ENCODE measurements at places on chromosomes 12 and 14. TPM values are rescaled to one million over a fixed set of nuclear protein-coding genes. Genes with fewer than 3 reads are reported as not detected.

DNA sequence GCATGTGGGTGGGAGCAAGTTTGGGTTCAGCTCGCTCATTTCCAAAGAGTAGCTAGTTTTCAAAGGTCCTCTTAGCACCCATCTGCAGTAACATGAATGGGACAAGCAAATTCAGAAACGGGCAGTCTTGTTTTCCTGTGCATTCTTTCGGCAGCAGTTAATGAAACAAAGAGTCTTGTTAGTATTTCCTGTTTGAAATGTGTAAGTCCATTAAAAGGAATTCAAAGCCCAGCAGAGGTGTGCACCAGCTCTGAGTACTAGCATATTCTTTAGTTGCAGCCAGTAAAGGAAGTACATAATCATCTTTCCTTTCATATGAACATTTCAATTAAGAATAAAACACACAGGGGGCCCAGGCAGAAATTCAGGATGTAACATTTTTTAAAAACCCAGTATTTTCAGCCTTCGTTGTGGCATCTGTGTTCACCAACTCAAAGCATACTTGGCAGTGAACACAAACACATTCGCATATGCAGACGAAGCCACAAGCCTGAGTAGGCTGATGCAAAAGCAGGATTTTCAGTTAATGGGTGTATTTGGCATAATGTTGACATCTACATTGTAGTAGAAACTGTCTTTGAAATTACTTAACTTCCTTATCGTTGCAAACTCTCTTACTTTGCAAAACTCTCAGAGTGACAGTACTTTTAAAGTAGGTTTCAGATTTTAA, 570.0 kb upstream of the FLRT2 start:
- no peak overlapping the region for H3K27ac ChIP-seq
- H3K4me3 ChIP-seq = no peak overlapping the region
- H3K27me3 ChIP-seq = no peaks in the 10 kb centered on the region

GRCh38 chr12:24425601-24425970, 476.1 kb upstream of the SOX5 start:
- H3K4me3 ChIP-seq = no peak overlapping the region
- H3K27ac ChIP-seq = no peak overlapping the region
- no peaks in the 10 kb centered on the region for H3K27me3 ChIP-seq

- H3K27me3 ChIP-seq = no peaks in the 10 kb centered on the region
- H3K36me3 ChIP-seq = peaks cover 22% of the 10 kb centered on the region
- H3K4me1 ChIP-seq = peaks cover 7% of the 10 kb centered on the region
- H3K27ac ChIP-seq = no peak overlapping the region
- no peak overlapping the region for H3K4me3 ChIP-seq
Measured at GRCh38 chr12:120735181-120735580, 9.6 kb downstream of the ACADS start.

- peaks cover 2% of the 10 kb centered on the region for H3K4me1 ChIP-seq
- no peaks in the 10 kb centered on the region for H3K36me3 ChIP-seq
- no peak overlapping the region for H3K4me3 ChIP-seq
- DNase-seq = no peak
Measured at GRCh38 chr12:90510948-90511347, 444.0 kb downstream of the CCER1 start.

GRCh38 chr12:229441-230191, 15.7 kb upstream of the SLC6A12 start:
- H3K36me3 ChIP-seq = no peaks in the 10 kb centered on the region
- no peak overlapping the region for H3K27ac ChIP-seq
- H3K4me1 ChIP-seq = peaks cover 36% of the 10 kb centered on the region
- no peak overlapping the region for H3K4me3 ChIP-seq
- no peak for DNase-seq

GRCh38 chr14:105500036-105500725, 9.1 kb downstream of the TEDC1 start:
- H3K4me1 ChIP-seq = peaks cover 21% of the 10 kb centered on the region
- peaks cover 7% of the 10 kb centered on the region for H3K36me3 ChIP-seq
- no peak overlapping the region for H3K4me3 ChIP-seq
- H3K27ac ChIP-seq = peak overlapping the region; percentile 13

DNA sequence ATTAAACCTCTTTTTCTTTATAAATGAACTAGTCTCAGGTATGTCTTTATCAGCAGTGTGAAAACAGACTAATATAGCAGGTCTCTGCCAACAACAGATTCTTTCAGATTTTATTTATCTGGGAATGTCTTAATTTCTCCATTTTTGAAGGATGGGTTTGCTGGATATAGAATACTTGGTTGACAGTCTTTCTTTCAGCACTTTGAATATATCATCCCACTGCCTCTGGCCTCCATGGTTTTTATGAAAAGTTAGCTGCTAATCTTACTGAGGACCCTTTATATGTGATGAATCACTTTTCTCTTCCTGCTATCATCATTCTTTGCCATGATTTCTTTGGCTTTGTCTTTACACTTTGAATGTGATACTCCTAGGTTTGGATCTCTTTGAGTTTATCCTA, 148.0 kb downstream of the ANO6 start:
- H3K4me3 ChIP-seq = no peak overlapping the region
- H3K27me3 ChIP-seq = no peaks in the 10 kb centered on the region
- H3K4me1 ChIP-seq = no peaks in the 10 kb centered on the region
- peaks cover 4% of the 10 kb centered on the region for H3K36me3 ChIP-seq
- peak; percentile 7 for DNase-seq
- no peak overlapping the region for H3K27ac ChIP-seq

DNA sequence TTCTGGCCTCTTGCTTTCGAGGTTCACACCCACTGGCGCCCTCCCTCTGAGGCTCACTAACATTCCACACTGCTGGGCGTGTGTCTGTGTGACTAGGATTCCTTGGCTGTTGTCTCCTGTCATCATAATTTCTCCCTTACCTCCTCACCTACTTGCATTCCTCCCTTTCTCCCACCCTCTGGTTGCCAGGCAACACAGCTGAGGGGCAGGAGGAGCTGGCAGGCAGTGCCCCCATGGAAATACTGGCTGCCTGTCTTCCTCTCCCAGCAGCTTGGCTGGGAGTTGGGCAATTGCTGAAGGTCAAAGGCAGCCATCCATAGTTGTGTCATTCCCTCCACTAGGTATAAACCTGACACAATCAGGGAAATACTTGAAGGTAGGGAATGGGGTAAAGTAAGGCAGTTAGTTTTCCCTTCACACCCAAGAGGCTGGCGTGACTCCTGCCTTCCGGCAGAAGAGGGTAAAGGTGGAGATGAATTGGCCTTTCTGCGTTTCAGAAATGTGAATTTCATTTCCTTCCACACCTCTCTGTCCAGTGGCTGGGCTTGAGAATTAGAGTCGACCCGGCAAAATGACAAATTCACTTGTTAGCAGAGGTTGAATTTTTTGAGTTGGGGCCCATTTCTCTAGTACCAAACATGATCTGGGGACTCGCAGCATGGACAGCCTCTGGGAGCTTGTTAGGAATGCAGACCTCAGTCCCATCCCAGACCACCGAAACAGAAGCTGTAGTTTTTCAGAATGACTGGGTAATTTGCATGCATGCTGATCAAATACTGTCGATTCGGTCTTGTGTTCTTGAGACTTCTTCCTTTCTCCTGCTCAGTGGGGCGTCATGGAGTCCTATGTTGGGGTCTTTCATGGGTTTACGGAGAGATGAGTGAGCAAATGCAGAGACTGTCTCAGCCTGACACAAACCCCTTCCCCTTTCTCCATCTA, 24.3 kb upstream of the EMP1 start:
- peak; percentile 84 for DNase-seq
- no peaks in the 10 kb centered on the region for H3K27me3 ChIP-seq
- no peaks in the 10 kb centered on the region for H3K36me3 ChIP-seq

DNA sequence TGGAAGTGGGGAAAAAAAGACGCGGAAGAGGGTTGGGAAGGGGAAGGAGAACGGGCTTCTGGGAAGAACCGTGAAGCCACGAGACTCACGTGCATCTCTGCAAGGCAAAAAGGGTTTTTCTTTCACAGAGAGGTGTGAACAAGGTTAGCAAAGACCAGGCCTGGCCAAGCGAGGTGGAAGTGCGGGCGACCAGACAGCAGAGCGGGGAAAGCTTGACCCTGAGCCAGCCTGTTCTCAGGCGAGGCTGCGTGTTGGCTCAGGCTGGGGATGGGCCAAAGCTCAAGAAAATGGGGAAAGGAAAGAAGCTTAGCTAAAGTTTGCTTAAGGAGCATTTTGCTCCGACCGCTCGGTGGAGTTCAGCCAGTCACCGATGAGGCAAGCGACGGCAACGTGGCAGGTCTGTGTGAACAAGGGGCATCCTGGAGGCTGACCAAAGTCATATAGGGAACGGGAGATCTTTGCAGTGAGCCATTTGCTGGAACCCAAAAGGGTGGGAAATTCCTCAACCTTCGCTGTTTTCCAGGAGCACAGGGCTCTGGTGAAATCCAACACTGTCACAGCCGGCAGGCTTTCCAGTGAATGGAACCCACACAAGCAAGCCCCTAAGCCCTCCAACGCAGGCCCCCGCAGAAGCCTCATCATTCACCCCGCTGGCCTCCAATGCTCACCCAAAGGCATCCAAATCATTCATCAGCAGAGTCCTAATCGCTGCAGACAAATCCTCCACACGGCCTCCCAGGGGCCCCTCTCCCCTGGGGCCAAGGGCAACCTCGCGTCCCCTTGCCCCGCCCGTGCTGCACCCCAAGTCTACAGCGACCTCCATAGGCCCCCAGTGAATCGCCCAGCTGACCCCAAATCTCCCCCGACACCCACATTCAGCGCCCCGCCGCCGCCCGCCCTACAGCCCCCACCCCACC, 754 bp downstream of the ZNF605 start:
- H3K4me3 ChIP-seq = peak overlapping the region; percentile 84
- no peaks in the 10 kb centered on the region for H3K36me3 ChIP-seq
- H3K27me3 ChIP-seq = no peaks in the 10 kb centered on the region
- H3K27ac ChIP-seq = peak overlapping the region; percentile 97
- peaks cover 17% of the 10 kb centered on the region for H3K4me1 ChIP-seq

- H3K27me3 ChIP-seq = no peaks in the 10 kb centered on the region
- H3K4me3 ChIP-seq = no peak overlapping the region
- H3K36me3 ChIP-seq = no peaks in the 10 kb centered on the region
- no peak for DNase-seq
- peaks cover 3% of the 10 kb centered on the region for H3K4me1 ChIP-seq
- H3K27ac ChIP-seq = no peak overlapping the region
Measured at GRCh38 chr14:79652513-79653307, 558.6 kb downstream of the DIO2 start.

GRCh38 chr14:91770185-91770584, 38.3 kb upstream of the CATSPERB start:
- H3K27ac ChIP-seq = no peak overlapping the region
- no peaks in the 10 kb centered on the region for H3K27me3 ChIP-seq
- H3K36me3 ChIP-seq = no peaks in the 10 kb centered on the region
- peak; percentile 53 for DNase-seq
- no peaks in the 10 kb centered on the region for H3K4me1 ChIP-seq

DNA sequence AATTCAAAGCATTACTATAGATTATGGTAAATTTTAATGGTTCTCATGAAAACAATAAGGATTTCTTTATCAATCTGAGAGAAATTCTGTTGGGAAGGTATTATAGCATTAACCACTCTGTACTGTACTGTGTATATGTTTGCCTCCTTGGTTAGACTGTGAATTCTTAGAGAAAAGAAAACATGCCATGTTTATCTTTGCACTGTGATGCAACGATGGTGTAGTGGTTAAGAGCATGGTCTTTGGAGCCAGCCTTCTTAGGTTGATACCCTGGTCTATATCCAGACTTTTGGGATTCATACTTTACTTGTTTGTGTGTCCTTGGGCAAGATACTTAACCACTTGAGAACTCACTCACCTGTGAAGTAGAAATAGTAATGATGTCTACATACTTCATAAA, 32.2 kb upstream of the NUBPL start:
- no peaks in the 10 kb centered on the region for H3K36me3 ChIP-seq
- no peaks in the 10 kb centered on the region for H3K27me3 ChIP-seq
- DNase-seq = no peak
- H3K4me3 ChIP-seq = no peak overlapping the region
- H3K4me1 ChIP-seq = no peaks in the 10 kb centered on the region

GRCh38 chr12:105104762-105105161, 2.8 kb upstream of the WASHC4 start:
- H3K36me3 ChIP-seq = no peaks in the 10 kb centered on the region
- no peak overlapping the region for H3K4me3 ChIP-seq
- no peak for DNase-seq
- peaks cover 3% of the 10 kb centered on the region for H3K4me1 ChIP-seq
- H3K27ac ChIP-seq = no peak overlapping the region

- no peak overlapping the region for H3K27ac ChIP-seq
- DNase-seq = no peak
- H3K27me3 ChIP-seq = no peaks in the 10 kb centered on the region
- no peaks in the 10 kb centered on the region for H3K4me1 ChIP-seq
- H3K4me3 ChIP-seq = no peak overlapping the region
Measured at GRCh38 chr12:19012965-19013364, 116.6 kb upstream of the PLEKHA5 start.

GRCh38 chr12:31732926-31733548, 4.2 kb upstream of the AMN1 start:
- no peak overlapping the region for H3K27ac ChIP-seq
- H3K4me3 ChIP-seq = no peak overlapping the region
- peaks cover 2% of the 10 kb centered on the region for H3K27me3 ChIP-seq
- peaks cover 6% of the 10 kb centered on the region for H3K4me1 ChIP-seq
- no peaks in the 10 kb centered on the region for H3K36me3 ChIP-seq

- no peak for DNase-seq
- H3K27me3 ChIP-seq = no peaks in the 10 kb centered on the region
- no peak overlapping the region for H3K27ac ChIP-seq
- no peak overlapping the region for H3K4me3 ChIP-seq
Measured at GRCh38 chr14:45247427-45247826, 5.6 kb downstream of the MIS18BP1 start.

GRCh38 chr12:51217133-51217967, 512 bp downstream of the POU6F1 start:
- H3K27me3 ChIP-seq = no peaks in the 10 kb centered on the region
- H3K27ac ChIP-seq = peak overlapping the region; percentile 94
- H3K4me1 ChIP-seq = peaks cover 15% of the 10 kb centered on the region
- peak; percentile 45 for DNase-seq

GRCh38 chr12:87820524-87821202, 208.5 kb downstream of the C12orf50 start:
- no peaks in the 10 kb centered on the region for H3K4me1 ChIP-seq
- no peak for DNase-seq
- H3K27ac ChIP-seq = no peak overlapping the region
- no peaks in the 10 kb centered on the region for H3K27me3 ChIP-seq

DNA sequence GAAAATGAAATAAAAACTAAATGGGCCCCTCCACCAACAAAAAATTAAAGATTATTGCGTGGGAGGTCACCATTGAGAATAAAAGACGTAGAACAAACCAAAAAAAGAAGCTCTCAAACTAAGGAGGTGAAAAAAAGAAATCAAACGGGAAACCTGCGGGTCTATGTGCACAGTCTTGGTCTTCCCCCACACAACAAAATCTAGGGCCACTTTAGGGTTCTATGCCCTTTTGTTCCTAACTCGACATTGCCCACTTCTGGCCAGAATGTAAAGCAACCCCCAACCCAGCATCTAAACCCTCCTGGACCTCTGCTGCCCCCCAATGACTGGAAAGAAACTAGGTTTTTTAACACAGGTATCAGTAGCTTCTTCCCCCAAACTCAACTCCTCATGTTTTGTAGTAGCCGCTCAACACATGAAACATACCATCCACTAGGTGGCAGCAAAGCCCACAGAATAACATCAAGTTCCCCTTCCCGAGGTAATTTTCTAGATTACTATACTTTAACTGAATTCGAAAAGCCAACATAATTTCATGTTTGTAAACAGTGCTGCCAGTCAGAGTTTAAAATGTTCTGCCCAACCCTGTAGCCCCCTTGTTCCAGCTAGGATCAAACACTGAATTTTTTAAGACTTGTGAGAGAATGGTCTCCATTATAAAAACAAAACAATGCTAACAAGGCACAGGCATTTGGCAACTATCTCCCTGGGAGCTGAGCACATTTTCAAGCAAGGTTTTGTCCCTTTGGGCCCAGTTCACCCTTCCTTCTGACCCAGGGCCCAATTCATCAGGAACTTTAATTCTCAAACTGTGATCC, 18.7 kb downstream of the DAD1 start:
- no peaks in the 10 kb centered on the region for H3K27me3 ChIP-seq
- peaks cover 47% of the 10 kb centered on the region for H3K36me3 ChIP-seq
- no peak overlapping the region for H3K4me3 ChIP-seq
- DNase-seq = peak; percentile 91
- H3K27ac ChIP-seq = peak overlapping the region; percentile 40
- H3K4me1 ChIP-seq = peaks cover 8% of the 10 kb centered on the region

The MEG3 gene
- polyA plus RNA-seq = 2,621 TPM

The CPNE8 gene
- polyA plus RNA-seq = 9.9 TPM

Data from muscle of leg (tissue), 16 donors.